Activated T-cell treated with anti-CD3 and anti-CD28 coated beads for 24 hours (primary cell): ENCODE measurements at places on chromosomes 5 and 9.

GRCh38 chr5:154395407-154396106 is 50.2 kb upstream of the SAP30L start:
- no peak for DNase-seq

DNA sequence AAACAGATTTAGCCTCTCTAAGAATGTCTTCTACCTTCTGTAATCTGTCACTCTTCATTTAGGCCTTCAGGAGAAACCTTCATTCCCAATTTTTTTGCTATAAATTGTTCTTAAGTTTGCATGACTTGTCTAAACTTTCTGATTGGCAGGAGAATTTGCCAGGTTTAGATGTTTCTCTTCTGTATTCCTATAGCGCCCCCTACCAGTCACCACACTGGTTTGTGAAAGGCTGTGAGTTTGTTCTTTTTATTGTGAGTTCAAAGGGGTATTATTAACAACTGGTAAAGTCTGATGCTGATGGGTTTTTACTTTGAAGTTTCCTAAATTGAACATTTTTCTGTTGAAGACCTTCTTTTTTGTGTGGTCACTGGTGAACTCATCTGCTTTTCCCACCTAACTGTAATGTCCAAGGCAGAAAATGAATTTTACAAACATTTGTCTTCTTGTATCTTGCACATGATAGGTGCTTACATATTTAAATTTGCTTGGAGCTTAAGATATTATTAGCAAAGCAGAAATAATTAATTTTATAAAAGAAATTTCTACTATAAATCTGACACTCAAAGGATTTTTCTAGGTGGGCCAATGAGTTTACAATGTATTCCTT is 18.4 kb upstream of the F2RL2 start:
- DNase-seq, result peak; percentile 60

DNA sequence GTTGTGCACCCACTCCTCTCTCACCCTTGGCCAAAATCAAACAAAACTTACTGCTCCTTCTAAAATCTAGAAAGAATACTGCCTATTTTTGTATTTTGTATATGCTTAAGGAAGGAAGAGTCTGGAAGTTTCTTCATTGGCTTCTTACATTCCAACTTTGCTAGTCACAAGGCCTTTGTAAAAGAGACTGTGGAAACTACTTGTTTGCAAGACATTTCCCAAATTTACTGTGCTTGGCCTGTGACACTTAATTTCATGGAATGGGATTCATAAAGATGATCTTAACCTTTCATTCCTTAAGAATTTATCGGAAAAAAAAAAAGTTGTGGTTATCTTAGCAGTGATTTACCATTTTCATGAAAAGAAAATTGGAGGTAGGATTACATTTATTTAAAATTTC is 208.9 kb downstream of the VPS13A start:
- DNase-seq, result no peak

- DNase-seq, result no peak
Observed at GRCh38 chr5:10448754-10449360, 7.2 kb downstream of the ROPN1L start.

DNA sequence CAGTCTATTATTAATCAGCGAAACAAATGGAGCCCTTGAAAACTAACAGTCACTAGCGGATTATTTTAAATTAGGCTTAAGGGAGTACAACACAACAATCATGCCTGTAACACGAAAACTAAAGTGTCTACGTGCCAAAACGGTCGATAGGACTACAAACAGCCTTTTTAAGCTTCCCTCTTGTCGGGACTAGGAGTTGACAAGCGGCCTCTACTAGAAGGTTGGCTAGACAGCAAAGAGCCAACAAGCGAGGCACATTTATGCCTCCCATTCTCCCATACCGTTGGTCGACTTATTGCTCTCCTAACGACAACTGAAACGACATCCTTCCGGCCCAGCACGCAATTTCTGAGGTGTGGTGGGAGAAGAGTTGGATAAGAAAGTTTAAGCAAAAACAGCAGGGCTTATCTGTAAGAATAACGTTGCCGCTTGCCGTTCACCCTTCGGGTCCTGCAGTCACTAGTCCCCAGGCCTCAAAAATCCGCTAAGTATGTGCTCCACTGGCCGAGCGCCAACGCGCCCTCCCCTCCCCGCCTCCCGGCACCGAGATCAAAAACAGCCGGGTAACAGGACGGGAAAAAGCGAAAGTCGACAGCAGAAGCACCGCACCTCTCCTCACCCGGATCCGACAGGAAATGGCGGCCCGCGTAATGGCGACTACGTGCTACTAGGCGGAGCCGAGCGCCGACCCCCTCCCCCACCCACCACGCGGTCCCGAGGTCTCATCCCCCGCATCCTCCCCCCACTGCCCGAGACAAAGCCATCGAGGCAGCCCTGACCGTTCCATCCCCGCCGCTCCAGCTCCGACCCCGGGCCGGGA is 813 bp downstream of the HNRNPK start:
- peak; percentile 83 for DNase-seq

- no peak for DNase-seq
Observed at GRCh38 chr5:126464016-126464415, 40.8 kb downstream of the GRAMD2B start.

DNA sequence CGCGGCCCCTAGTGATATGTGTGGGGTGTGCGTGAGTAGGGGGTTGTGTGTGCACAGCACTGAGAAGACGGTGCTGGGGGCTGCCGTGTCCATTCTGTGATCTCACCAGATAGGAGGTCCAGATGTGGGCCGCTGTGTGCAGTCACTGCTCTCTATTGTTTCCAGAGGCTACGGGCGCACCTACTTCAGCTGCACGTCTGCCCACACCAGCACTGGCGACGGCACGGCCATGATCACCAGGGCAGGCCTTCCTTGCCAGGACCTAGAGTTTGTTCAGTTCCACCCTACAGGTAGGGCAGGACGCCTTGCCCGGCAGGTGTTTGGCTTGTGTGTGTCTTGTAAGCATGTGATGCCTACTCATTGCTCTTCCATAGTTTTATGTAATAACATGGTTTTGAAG is 12.6 kb downstream of the SDHA start:
- no peak for DNase-seq

- DNase-seq, result no peak
Observed at GRCh38 chr5:170474489-170475274, 29.1 kb upstream of the KCNIP1 start.

DNA sequence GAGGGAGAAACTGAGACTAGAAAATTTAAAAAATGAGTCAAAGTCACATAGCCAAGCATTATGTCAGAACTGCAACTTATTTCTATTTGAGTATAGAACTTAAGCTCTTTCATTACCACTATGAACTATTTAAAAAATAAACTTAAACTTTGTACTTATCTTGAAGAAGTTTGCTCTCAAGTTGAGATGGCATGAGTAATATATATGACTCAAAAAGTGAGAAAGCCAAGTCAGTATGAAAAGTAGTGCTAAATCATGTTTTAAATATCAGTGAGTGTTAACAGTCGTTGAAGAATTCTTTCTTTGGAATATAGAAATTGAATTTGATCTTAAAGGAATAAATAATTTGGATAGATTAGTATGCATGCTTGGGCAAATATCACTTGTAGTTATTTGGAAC is 36.3 kb upstream of the CDH10 start:
- DNase-seq, result no peak

DNA sequence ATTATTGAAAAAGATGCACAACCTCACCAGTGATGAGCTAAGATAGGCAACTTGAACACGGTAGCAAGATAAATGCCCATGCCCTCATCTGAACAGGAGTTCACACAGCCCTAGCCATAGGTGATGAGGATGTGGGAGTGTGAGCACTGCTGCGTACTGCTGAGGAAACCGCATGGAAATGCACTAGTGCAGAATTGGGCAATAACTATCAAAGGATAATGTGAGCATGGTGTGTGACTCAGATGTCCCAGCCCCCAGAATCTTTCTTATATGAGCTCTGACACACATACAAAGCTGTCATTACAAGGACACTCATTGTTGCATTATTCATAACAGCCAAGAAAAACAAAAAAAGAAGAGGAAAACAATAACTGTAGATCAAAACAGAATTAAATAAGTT is 521.2 kb downstream of the IRX1 start:
- DNase-seq, result no peak

GRCh38 chr9:89662718-89663613 is 58.2 kb downstream of the GADD45G start:
- no peak for DNase-seq

- no peak for DNase-seq
Observed at GRCh38 chr5:142434322-142434612, 109.4 kb upstream of the SPRY4 start.
